C1 segment of cervical spinal cord (tissue), 14 donors: ENCODE measurements at places on chromosomes 6 and 20.

DNA sequence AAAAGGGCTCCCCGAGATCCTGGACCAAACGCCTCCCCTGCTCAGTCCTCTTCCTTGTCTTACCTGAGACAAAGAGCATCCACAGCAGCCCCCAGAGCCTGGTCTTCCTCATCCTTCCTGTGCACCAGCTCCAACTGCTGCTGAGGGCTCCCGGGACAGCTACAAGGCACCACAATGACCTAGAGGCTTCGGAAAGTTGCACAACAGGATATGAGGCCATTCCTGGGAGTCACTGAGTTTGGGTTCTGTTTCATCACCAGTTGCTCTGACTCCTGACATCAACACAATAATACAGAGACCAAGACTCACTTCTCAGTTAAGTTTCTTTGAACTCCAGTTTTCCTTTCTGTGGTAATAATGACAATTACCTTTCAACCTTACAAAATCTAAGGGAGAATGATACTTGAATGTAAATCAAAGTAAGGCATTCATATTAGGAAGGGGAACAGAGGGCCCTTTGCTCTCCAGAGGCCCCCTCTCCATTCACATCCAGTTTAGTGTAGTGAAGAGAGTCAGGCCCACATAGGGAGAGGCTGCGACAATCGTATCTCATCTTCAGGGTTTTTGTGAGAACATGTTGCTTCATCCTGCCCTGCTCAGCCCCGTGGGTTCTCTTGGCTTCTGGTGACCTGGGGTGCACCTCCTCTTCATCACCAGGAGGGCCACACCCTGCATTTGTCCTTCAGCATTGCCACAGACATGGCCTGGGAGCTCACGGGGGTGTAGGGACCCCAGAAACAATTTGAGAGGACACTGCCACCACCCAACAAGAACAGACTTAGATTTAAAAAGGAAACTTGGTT, at the start of gene TREM1:
Gene TREM1, minus strand, starts transcription at position 139 of the 803 bp plus-strand sequence. Its CDS starts 27 bp downstream, at position 112.
- no peak for DNase-seq

- DNase-seq: no peak
Measured at GRCh38 chr6:7264686-7265384, 48.2 kb downstream of the SSR1 start.

DNA sequence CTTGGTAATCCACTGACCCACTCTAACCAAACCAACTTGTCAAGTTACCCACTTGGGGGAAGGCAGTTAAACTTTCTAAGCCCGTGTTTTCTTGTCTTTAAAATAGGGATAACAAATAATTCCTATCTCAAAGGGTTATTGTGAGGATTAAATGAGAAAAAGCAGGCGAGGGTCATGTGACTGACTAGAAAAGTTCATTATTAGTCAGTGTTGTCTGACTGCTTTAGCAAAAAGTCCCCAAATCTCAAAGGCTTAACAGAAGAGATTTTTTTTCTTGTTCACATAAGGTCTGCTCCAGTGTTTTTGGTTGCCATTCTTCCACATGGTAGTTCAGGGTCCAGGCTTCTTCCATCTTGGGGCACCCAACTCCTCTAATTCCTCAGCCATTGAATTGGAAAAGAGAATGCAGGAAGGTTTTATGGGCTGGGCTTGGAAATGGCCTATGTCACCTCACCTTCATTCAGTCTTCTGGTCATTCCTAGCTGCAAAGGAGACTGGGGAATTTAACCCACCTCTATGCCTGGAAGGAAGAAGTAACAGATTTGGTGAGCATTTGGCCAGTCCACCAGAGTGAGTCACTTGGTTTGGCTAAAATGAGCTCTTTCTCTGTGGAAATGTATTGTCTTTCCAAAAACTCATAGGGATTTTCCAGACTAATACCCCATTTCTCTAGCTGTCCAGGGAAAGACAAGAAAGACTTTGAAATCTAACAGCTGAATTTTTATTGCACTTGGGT, 77.0 kb downstream of the CAP2 start:
- DNase-seq: no peak

DNA sequence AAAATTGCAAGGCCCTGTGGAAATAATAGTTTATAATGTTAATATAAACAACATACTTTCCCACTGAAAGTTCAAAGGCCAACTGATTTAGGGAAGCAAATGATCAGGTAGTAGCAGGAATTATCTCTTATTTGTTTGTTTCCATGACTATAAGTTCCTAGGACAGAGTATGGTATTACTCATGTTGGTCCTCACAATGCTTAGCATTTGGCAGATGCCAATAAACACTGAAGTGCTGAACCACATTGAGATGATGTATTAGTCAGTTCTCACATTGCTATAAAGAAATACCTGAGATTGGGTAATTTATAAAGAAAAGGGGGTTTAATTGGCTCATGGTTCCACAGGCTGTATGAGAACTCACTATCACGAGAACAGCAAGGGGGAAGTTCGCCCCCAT, 129.6 kb upstream of the NUP153 start:
- no peak for DNase-seq

- no peak for DNase-seq
Measured at GRCh38 chr6:167706313-167707109, 120.2 kb upstream of the AFDN start.

- no peak for DNase-seq
Measured at GRCh38 chr20:63829945-63830835, 874 bp downstream of the ZBTB46 start.

GRCh38 chr6:8583291-8583690, 147.9 kb upstream of the SLC35B3 start:
- DNase-seq: no peak

GRCh38 chr6:72524011-72524645, 97.7 kb upstream of the KCNQ5 start:
- no peak for DNase-seq

GRCh38 chr6:14709900-14710299, 536.0 kb upstream of the JARID2 start:
- no peak for DNase-seq

- no peak for DNase-seq
Measured at GRCh38 chr6:38443352-38444144, 196.2 kb downstream of the BTBD9 start.
